Activated CD4-positive, CD25-positive, alpha-beta regulatory T cell treated with anti-CD3 and anti-CD28 coated beads, Interleukin-2, amount 50 U/mL, for 24 hours (primary cell): ENCODE measurements at places on chromosomes 5 and 9.

- no peak for ATAC-seq
These were observed 13.5 kb downstream of the AQP3 start for GRCh38 chr9:33433871-33434270.

DNA sequence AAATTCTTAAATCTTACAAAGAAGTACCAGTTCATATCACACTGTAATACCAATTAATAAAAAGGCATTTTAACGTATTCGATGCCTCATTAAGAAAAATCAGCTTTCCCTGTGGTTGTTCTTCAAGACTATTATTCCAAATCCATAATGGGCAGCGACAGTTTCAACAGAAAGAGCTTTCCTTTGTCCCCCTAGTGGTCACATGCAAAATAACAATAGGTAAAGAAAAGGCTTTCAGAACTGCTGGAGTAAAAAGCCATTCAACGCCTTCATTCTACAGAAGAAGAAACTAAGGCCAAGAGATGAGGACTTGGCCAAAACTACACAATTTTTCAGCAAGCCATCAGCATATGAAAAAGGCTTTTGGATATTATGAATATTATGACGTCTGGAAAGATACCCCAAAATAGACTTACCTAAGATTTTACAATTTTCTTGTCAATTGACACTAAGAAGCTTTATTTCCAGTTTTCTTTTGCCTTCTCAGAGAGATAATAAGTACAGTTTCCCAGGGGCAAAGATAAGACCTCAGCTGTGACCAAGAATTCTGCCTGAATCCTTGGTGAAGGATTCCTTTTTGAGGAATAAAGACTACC, 6.7 kb upstream of the CDH6 start:
- no peak for ATAC-seq

- no peak for ATAC-seq
These were observed 47.8 kb upstream of the ADAMTS2 start for GRCh38 chr5:179393078-179393477.

DNA sequence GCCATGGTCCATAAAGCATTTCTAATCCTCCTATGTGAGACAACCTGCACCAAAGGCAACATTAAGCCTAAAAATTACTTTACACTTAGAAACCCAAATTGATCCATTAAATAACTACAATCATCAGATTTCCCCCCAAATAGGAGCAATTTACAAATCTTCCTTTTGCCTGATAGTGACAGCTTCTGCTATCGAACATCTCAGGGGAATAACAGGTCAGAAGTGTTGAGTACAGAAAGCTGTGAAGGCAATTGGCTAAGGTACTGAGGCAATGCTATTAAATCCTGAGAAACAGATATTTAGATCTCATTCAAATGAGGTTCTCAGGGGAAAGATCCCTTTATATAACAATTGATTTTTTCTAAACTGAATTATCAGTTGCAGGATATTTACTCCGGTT, 141.1 kb downstream of the PIK3R1 start:
- ATAC-seq = no peak

DNA sequence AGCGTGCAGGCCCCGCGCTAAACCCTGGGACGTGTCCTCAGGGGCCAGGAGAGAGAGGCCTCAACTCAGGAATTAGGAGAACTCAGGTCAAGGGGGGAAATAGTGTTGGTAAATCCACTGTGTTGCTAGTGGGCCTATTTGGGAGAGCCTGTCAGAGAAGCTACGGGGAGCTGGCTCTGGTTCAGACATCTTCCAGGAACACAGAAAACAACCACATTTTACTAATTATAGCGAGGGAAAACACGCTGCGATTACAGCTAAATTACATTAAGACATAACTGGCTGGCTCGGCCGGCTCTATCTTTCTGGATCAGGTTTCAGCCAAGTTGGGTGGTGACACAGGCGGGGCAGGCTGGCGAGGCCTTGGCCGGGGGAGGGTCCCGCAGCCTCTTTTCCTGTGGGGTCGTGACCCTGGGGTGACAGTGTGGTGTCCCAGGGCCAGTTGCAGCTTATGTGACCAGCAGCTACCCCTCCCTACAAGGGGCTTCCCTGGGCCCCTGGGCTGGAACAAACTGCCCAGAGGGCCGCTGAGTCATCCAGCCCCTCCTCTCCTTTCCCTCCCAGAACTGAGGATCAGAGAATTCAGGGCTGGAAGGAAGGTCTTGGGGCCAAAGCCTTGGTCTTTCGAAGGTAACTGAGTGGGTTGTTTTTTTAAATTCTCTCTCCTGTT, 75.1 kb downstream of the FGF18 start:
- ATAC-seq = no peak
